ENCODE measurements at places on chromosomes 1 and 21. TPM values are rescaled to one million over a fixed set of nuclear protein-coding genes. Genes with fewer than 3 reads are reported as not detected.

GRCh38 chr1:154520333-154520732, 18.1 kb upstream of the SHE start:
- DNase-seq: peak; percentile 29

GRCh38 chr1:96533820-96534219, 187.8 kb upstream of the PTBP2 start:
- no peak for DNase-seq

DNA sequence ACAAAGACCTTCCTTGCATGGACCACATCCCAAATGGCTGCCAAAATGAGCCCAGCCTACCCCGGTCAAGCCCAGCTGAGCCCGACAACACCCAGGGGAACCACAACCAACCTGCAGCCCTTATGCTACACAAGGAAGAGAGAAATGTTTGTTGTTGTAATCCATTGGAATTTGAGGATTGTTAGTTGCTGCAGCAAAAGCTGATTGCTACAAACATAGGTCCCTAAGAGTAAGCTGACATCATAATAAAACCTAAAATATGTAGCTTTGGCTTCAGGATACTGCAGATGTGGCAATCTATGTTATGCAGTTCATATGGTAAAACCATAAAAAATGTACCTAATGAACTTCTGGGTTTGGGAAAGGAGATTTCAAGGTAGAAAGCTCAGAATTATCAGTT, 65.5 kb upstream of the DNAH14 start:
- DNase-seq: no peak

GRCh38 chr1:31869449-31869848, 53.6 kb upstream of the SPOCD1 start:
- no peak for DNase-seq

GRCh38 chr21:15401331-15401730, 328.5 kb upstream of the USP25 start:
- DNase-seq: no peak

DNA sequence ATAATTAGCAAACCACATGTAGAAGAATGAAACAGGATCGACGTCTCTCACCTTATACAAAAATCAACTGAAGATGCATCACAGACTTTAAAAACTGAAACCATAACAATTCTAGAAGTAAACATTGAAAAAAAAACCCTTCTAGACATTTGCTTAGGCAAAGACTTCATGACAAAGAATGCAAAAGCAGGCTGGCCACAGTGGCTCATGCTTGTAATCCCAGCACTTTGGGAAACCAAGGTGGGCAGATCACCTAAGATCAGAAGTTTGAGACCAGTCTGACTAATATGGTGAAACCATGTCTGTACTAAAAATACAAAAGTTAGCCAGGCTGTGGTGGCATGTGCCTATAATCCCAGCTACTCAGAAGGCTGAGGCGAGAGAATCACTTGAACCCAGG, 1351.7 kb downstream of the MRPL39 start:
- no peak for DNase-seq

DNA sequence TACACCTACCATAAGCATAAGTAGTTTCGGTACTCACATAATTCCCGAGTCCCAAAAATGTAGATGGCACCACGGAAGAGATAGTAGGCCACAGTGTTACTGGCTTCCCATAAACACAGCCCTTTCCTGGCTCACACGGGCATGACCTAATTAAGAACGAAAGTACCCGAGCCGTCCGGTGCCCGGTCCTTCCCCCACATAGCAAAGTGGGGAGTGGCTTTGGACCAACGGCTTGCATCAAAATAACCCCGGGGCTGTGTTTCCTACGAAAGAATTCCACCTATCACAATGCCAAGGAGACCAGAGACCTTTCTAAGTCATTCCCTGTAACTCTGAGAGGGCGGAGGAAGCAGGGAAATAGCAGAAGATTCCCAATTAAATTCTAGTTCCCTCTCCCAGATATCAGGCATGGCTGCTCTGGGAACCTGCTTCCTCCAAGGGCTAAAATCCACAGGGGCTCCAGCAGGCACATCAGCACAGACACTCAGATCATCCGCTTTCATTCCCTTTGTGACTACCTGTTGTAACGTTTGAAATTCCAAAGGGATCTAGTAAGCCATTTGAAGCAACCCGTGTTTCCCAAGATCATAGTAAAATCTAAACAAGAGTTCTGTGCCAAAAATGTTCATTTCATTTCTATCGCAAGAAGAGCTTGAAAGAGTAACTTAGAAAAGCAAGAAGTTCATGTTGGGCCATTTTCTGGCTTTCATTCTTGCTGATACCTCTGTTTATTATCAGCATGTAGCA, at the start of gene TMPRSS3:
TSS of gene TMPRSS3 (minus strand) at position 148 of the 747 bp plus-strand sequence. CDS start 635 bp downstream, outside the sequence.
- DNase-seq: no peak

DNA sequence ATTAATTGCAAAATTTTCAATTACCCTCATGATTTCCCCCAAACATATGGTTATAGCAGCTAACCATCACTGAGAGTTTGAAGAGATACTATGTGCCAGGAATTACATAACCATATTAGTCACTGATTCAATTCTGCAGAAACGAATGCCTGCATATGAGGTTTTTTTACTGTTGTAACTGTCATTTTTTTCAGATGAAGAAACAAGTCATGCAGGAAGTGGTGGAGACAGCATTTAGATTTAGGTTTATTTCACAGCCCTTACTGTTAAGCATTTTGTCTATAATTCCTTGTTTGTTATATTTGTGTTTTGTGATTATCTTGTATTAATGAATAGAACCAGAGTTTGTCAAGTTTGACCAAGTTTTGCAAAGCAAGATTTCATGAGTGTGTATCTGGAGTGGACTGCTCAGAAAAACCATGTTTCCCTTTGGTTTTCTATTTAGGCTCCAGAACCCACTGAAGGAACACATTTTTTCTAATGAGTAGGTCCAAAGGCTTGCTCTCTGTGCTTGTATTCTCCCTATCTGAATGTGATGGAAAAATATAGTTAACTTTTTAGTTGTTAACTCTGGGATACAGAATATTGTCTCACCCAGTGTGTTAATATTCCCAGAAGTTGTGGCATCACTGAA, 308.5 kb upstream of the ADAMTS5 start:
- no peak for DNase-seq

The LEFTY1 gene
- 0.27 TPM for total RNA-seq

DNA sequence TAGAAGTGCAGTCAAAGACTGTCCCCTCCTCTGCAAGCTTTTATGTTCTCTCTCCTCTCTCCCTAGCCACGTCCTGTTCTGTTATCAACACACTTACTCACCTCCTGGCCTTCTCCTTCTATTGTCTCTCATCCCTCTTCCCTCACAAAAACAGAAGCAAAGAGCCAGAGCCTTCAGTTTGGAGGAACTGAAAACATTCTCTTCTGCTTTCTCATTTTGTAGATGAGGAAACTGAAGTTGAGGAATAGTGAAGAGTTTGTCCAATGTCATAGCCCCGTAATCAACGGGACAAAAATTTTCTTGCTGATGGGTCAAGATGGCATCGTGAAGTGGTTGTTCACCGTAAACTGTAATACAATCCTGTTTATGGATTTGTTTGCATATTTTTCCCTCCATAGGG, 1.9 kb downstream of the NLRP3 start:
- no peak for DNase-seq

- DNase-seq: no peak
Measured at GRCh38 chr1:88557014-88557413, 127.1 kb upstream of the PKN2 start.

DNA sequence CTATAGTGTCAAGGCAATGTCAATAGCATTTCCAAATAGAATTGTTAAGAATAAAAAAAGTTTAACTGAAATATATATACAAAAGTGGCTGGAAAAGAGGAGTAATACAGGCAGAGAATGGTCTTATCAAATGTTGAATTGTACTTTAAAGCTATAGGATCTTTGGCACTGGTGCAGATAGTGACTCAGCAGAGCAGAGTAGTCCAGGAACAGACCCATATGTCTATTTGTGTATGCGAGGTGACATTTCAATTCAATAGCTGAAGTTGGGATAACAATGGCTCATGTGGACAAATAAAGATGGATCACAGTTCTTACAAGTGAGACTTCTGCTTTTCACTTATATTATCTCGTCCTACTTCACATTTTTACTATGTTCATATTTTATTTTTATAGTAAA, 543.0 kb upstream of the B3GALT2 start:
- DNase-seq: no peak

The IL23R gene
- not detected for total RNA-seq

DNA sequence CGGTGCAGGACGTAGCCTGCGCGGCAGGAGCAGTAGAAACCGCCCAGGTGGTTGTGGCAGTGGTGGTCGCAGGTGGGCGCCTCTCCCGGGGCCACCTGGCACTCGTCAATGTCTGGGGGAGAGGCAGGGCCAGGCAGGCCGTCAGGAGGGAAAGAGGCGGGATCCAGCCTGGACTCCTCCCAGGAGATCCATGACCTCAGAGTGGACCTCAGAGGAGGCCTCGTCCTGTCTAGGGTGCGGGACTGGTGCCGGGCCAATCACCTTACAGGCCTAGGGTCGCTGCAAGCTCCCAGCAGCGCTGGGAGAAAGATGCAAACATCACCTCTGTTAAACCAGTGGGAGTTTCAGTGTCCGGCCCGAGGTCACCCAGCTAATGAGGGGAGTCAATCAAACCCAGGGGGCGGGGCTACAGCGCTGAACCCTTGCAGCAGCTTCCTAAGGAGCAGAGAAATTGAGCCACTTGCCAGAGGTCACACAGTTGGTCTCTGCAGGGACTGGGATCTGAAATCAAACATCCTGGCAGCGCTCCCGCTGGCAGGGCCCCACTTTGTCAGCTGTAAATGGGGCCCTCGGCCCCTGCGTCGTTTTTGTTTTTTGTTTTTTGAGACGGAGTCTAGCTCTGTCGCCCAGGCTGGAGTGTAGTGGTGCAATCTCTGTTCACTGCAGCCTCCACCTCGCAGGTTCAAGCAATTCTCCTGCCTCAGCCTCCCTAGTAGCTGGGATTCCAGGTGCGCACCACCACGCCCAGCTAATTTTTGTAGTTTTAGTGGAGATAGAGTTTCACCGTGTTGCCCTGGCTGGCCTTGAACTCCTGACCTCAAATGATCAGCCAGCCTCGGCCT, 1.4 kb downstream of the MASP2 start:
- no peak for DNase-seq

DNA sequence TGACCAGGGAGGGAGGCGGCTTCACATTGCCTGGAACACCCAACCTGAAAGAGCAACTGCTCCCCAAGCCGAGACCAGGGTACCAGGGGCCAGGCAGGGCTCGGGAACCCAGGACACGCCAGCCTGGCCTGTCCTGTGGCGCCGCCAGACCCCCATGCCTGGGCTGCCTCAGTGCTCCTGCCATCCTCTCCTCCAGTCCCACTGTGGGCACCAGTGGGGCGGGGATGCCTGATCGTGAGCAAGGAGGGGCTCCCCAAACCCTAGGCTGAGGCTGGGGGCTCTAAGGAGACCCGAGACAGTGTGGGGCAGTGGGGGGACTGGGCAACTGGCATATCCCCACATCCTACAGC, 45.1 kb downstream of the WNT9A start:
- DNase-seq: peak; percentile 14
